Activated CD8-positive, alpha-beta memory T cell treated with anti-CD3 and anti-CD28 coated beads for 1 hour (primary cell): ENCODE measurements at places on chromosomes 5 and 9.

DNA sequence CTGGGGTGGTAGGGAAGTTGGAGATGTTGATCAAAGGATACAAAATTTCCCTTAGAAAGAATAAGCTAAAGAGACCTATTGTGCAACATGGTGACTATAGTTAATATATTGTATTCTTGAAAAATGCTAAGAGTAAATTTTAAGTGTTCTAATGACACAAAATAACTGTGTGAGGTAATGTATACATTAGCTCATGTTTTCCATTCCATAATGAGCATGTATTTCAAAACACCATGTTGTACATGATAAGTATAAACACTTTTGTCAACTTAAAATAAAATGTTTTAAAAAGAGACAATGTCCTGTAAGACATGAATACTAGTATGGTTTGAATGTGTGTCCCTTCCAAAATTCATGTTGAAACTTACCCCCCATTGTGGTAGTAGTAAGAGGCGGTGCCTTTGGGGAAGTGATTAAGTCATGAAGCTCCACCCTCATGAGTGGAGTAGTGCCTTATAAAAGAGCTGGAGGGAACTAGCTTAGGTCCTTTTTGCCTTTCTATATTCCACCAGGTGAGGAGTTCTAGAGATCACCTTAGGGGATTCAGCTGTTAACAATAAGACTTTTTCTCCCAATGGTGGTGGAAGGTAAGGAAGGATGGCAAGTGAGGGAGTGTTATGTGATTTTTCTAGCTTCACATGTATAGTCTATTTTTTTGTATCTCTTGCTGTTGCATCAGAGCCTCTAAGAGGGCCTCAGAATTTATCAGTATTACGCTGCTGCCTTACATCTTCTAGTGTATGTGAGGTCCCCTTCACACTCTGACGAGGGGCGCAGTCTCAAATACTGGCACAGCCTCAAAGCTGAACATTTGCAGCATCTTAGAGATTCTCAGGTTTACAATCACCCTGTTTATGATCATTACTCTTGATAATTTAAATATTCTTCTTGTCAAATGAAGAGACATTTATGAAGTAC lies 94.9 kb upstream of the NREP start:
- DNase-seq: no peak

DNA sequence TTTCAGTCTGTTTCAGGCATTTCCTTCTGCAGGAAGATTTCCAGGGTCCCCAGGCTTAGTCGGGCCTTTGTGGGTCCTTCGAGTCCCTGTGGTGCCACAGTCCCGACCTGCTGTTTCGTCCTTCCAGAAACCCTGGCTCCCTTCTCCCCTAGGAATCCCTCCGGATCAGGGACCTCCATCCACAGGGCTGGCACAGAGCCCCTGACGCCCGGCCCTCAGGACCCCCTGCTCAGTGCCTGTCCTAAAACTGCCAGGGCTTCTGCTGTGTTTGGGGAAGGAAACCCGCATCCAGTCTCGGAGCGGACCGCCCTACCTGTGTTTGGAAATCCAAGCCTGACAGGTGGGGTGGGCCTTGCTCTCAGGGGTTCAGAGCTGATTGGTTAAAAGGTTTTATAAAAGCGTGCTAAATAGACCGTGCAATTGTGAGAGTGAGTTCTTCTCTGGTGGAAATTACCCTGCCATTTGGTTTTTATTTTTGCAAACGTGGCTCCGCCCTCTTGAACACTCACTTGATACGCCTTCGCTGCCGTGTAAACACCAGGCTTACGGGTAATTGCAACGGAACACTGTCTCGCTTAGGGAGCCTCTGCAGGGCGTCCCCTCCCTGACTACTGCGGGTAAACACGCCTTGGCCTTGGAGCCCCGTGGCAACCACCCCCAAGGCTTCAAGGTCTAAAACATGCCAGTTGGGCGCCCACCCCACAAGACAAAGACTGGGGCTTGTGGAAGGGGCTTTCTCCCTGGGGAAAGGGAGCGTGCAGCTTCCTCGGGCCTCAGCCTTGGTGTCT lies 121.2 kb downstream of the PHF2 start:
- no peak for DNase-seq

GRCh38 chr5:108947164-108947563 lies 199.5 kb downstream of the FER start:
- no peak for DNase-seq

DNA sequence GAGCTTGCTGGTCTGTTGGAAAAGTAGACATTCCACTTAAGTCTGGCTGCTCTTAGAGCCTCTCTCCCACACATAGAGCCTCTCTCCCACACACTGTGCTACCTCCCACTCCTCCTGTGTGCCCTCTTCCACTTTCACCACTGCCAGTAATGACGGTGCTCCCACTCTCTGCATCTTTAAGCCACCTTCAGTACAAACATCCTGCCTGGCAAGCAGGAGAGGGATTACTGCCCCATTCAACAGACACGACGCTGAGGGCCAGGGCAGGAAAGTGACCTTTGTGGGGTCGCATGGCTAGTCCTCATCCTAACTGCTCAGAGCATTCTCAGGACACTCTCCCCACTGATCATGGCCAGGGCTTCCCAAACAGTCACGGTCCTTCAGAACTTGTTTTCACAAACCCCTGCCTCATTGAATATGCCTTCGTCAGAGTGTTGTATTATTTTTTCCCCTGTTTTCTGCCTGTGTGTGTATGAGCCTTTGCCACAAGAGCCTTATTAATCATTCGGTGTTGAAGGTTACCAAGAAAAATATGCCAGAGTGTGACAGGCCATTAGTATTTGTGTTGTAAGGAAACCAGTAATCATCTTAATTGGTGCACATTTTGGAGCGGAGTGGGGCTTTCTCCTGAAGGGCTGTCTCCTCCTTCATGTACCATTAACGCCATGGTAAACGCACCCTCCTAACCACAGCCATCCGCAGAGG lies 87.1 kb upstream of the SAP30L start:
- DNase-seq: no peak

DNA sequence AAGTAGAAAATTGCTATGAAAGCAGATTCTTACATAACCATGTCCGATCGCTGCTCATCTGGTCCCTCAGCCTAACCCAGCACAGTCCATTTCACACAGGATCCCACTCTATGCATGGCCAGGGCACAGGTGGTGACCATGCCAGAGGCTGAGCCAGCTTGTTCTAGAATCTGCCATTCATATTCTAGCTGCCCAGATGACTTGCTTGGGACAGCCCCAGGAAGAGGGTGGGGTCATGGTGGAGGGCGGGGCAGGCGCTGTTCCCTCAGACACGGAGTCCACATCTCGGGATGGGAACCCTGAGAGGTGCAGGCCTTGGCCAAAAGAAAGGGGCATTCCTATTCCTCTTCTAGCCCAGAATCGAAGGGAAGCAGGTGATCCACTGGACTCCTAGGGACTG lies 275.2 kb upstream of the IRX2 start:
- no peak for DNase-seq
